ENCODE measurements at places on chromosomes 2 and 18.

DNA sequence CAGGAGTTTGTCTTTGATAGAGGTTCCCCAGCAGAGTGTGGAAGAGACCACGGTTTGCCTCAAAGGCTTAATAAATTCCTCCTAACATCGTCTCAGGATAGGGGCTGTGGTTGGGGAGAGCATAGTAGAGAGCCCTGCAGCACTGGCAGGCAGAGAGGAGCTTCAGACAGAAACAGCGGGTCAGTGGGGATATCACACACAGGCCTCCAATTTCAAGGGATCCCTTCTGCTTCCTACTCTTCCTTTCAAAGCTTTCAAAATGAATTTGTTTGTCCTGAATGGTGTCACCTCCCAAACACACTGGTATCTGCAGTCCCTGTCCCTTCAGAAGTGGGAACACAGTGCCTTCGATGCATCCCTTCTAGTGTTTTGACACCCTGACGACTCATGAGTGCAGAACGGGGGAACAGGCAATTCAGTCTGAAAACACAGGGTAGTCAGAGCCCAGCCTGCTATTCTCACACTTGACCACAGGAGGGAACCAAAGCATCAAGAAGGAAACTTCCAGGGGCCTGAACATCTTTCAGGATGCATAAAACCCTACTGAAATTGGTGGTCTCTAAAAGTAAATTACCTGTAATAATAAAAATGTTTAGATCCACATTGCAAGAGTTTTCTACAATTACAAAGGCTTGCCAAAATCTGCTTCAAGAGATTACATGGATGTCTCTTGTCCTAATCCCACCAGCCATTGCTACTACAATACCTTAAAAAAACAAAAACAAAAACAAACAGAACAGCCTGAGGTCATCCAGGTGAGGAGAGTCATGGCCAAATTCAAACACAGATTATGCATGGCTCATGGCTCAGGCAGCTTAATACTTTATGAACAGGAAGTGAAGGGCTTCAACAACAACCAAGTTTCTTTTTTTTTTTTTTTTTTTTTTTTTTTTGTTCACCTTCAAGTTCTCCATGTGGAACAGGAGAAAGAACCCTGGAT is 49.8 kb downstream of the SLC14A2 start:
- peak; percentile 50 for DNase-seq

DNA sequence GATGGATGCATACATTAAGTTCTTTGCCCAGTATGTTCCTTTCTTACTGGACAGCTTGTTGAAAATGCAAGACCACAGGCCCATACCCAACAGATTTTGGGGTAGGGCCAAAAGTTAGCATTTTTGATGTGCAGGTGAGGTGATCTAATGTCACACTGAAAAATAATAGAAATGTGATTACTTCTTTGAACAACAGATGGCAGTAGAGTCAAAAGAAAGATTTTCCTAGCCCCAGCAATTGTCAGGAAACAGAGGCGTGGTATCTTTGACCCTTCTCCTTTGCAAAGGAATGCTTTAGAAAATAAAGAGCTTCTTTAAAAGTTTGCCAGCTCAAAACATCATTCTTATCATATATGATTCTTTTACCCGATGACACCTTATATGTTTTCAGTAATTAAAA is 343.6 kb upstream of the SYT4 start:
- DNase-seq: no peak

- peak; percentile 2 for DNase-seq
Observed at GRCh38 chr2:109238580-109238979, 109.6 kb downstream of the SH3RF3 start.

- DNase-seq: no peak
Observed at GRCh38 chr2:99600981-99601651, 111.3 kb upstream of the REV1 start.

DNA sequence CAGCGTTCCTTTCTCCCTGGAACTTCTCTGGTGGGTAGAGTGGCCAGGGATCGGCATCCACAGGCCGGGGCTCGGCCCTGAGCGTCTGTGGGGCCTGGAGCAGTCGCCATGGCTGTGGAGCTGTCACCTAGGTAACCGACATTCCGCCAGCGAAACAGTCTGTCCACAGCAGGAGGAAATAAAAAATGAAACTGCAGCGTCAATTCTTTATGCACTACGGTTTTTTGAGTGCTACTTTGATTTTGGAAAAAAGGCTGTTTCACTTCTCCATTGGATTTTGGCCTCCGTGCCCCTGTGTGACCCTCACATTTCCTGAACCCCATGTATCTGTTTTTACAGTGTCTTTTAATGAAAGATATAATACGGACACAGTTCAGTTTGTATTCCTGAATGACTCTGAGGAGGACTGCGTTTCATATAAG is 163.4 kb downstream of the LDLRAD4 start:
- DNase-seq: no peak

- DNase-seq: no peak
Observed at GRCh38 chr2:7358865-7359447, 441.7 kb downstream of the RNF144A start.

- DNase-seq: no peak
Observed at GRCh38 chr2:34831096-34831495, 1232.0 kb upstream of the FAM98A start.

GRCh38 chr2:149579972-149580882 is 7.3 kb downstream of the MMADHC start:
- DNase-seq: no peak

- DNase-seq: no peak
Observed at GRCh38 chr2:142174176-142174575, 43.4 kb upstream of the LRP1B start.

- no peak for DNase-seq
Observed at GRCh38 chr18:37107748-37108522, 279.0 kb downstream of the KIAA1328 start.

DNA sequence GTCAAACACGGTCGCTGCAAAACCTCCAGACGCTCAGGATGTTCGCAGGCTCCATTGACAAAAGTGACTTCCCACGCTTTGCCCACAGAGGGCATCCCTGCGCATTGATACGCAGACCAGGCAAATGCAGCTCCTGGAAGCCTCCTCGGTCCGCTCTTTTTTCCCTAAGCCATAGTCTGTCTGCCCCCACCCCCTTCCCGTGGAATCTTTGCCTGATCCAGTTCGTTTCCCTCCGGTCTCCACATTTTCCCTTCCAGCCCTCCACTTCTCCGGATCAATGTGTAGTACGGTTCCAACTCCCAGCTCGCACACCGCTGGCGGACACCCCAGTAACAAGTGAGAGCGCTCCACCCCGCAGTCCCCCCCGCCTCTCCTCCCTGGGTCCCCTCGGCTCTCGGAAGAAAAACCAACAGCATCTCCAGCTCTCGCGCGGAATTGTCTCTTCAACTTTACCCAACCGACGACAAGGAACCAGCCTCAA is at the start of gene DCC:
TSS of gene DCC (plus strand) at position 307 of the 481 bp plus-strand sequence. CDS start 591 bp downstream, outside the sequence.
- no peak for DNase-seq

DNA sequence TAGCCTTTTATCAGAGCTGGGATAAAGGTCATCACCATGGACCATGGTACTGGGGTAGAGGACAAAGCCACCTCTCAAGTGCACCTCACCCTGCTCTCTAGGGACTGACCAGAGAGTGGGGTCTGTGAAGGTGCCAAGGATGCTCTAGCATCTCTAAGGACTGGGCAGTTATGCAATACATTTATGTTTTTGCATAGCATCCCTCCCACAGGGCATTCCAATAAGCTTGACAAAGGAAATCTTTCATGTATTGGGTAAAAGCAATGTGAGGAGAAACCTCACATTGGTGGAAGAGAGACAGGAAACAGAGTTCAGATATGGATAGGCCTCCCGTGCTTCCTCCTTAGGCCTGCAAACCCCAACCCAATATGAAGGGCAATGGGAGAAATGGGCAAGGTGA is 31.6 kb downstream of the STK39 start:
- DNase-seq: no peak
